ENCODE measurements at places on chromosomes 4 and X. TPM values are rescaled to one million over a fixed set of nuclear protein-coding genes. Genes with fewer than 3 reads are reported as not detected.

DNA sequence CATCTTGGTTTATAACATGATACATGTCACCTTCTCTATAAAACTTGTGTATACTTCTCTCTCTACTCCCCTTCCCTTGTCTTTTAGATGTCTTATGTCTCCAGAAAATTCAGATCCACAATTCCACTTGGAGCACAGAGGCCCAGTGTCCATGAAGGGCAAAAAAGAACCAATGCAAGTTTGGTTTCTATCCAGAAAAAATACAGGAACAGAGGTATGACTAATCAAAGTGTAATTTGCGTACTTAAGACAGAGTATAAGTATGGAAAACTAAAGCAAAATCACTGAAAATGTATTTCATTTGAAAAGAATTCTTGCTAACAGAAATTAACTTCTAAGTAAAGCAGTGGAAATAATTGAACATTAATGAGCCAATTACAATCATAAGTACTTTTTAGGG, 46.2 kb downstream of the GUCY1B1 start:
- no peak overlapping the region for H3K27ac ChIP-seq
- H3K27me3 ChIP-seq = no peaks in the 10 kb centered on the region
- no peak overlapping the region for H3K4me3 ChIP-seq
- no peaks in the 10 kb centered on the region for H3K4me1 ChIP-seq

EDA gene
- 1.4 TPM for total RNA-seq

PABPC1L2A gene
- total RNA-seq = not detected

- H3K4me1 ChIP-seq = no peaks in the 10 kb centered on the region
- no peak overlapping the region for H3K27ac ChIP-seq
- H3K36me3 ChIP-seq = no peaks in the 10 kb centered on the region
- no peak overlapping the region for H3K4me3 ChIP-seq
These were observed 46.8 kb upstream of the PITX2 start for GRCh38 chr4:110669663-110670062.

DNA sequence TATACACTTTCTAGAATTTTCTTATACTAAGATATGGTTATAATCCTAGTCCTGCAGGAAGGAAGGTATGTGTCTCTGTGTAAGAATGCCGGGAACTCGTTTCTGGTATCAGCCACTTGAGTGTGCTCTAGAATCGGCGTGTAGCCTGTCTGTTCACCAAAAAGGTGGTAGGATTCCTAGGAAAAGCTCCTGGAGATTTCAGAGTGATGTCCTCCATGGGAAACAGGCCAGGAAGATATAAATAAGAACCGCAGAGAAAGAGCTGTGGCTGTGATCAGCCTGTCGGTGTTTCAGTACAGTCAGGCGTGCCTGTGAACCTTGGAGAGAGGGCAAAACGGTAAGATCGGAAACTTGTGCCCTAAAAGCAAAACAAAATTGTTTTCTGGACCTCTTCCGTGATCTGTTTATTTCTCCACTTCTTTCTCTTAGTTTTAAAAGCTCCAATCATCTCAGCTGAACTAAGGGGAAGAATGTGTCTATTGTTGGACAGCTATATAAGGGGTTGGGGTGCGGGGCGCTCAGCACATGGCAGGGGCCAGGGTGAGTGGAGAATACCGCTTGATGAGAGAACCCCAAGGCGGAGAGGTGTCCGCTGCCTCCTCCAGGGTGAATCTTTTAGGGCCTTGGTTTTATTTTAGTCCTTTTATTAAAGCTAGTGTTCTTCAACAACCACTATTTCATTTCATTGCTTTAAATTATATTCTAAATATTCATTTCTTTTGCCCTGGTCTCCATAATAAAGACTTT, 303.8 kb upstream of the TENM3 start:
- no peak overlapping the region for H3K27ac ChIP-seq
- H3K4me1 ChIP-seq = no peaks in the 10 kb centered on the region
- no peak for DNase-seq
- no peaks in the 10 kb centered on the region for H3K27me3 ChIP-seq
- H3K36me3 ChIP-seq = no peaks in the 10 kb centered on the region

DNA sequence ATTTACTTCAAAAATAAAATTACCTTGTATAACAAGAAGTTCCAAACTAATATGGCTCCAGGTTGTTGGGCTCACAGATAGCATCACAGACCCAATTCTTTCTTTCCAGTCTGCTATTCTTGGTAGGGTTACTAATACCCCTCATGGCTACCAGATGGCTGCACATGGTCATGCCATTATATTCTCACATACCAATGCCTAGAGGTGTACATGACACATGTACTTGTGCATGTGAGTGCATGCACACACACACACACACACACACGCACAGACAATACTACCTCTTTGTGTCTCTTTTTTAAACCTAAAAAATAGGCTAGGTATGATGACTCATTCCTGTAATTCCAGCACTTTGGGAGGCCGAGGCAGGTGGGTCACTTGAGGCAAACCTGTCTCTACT, 31.1 kb downstream of the FBXO8 start:
- DNase-seq = no peak
- no peak overlapping the region for H3K4me3 ChIP-seq
- no peaks in the 10 kb centered on the region for H3K36me3 ChIP-seq
- peaks cover 9% of the 10 kb centered on the region for H3K4me1 ChIP-seq

DCLK2 gene
- not detected for total RNA-seq

- peaks cover 90% of the 10 kb centered on the region for H3K4me1 ChIP-seq
- DNase-seq = no peak
- no peaks in the 10 kb centered on the region for H3K27me3 ChIP-seq
- peak overlapping the region; percentile 58 for H3K4me3 ChIP-seq
- peak overlapping the region; percentile 85 for H3K27ac ChIP-seq
These were observed 27.4 kb downstream of the LEF1 start for GRCh38 chr4:108141213-108141950.

DNA sequence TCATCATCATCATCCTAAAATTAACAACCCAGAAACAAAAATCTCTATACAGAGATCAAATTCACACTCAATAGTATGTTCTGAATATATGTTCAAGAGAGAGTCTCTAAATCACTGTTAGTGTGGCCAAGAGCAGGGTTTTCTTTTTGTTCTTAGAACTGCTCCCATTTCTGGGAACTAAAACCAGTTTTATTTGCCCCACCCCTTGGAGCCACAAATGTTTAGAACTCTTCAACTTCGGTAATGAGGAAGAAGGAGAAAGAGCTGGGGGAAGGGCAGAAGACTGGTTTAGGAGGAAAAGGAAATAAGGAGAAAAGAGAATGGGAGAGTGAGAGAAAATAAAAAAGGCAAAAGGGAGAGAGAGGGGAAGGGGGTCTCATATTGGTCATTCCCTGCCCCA, 32.3 kb downstream of the CYBB start:
- peaks cover 19% of the 10 kb centered on the region for H3K4me1 ChIP-seq
- H3K27ac ChIP-seq = no peak overlapping the region
- no peak overlapping the region for H3K4me3 ChIP-seq
- DNase-seq = no peak
- H3K36me3 ChIP-seq = no peaks in the 10 kb centered on the region
- no peaks in the 10 kb centered on the region for H3K27me3 ChIP-seq

DNA sequence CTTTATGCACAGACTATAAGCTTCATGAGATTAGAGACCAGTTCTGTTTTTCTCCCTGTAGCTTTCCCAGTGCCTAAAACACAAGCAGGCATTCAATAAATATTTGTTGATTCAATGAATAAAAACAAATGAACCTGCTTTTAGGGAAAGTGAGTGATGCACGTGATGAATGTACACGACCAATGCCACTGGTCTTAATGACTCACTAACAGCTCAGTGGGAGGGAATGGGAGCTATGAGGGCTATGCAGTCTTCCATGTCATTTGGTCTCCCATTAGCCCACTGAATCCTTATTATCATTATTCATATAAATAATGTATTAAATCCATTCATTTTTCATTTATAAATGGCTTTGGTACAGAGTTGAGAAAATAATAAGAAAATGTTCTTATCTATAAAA, 247.4 kb downstream of the FBXO8 start:
- no peaks in the 10 kb centered on the region for H3K27me3 ChIP-seq
- H3K4me3 ChIP-seq = no peak overlapping the region
- DNase-seq = no peak
- H3K4me1 ChIP-seq = no peaks in the 10 kb centered on the region

All from activated CD4-positive, alpha-beta T cell treated with anti-CD3 and anti-CD28 coated beads, Interleukin-2, amount 10 ng/mL, durations not matched to agents 7 days and 5 days (primary cell).